ENCODE measurements at places on chromosomes 11 and 22.

GRCh38 chr11:64660706-64661105 is 62.3 kb downstream of the NRXN2 start:
- DNase-seq: no peak

DNA sequence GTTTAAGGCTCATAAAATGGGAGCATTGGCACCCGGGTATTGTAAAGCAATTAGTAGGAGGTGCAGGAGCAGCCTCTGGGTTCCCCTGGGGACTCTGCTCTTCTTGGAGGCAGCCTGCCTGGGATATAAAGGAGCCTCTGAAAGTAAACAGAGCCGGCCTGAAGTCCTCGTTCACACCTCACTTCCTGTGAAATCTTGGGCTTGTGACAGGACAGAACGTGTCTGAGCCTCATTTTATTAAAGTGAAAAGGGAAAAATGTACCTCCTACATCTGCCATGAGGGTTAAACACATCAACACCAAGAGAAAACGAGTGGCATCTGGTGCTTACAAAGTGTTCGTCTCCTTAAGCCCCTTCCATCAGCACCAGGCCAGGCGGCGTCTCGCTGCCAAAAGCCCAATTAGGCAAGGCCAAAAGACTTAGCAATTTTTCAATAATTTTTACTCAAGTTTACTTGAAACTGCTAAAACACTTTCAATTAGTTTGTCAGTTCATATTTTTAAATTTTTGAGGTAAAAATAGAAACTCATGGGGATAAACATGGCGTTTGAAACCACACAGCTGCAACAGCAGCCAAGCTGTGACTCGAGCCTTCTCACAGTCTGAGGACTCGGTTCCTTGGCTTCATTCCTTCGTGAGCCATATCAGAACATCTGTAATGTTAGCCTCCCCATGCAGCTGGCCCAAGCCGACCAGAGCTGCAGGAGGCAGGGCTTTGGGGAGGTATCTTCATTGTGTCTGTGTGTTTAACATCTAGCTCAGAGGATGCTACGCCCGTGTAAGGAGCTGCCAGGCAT is 33.6 kb downstream of the MAP6 start:
- DNase-seq: no peak

GRCh38 chr11:11280826-11281225 is 72.2 kb downstream of the CSNK2A3 start:
- DNase-seq: no peak

GRCh38 chr11:114783805-114784204 is 105.5 kb downstream of the NXPE2 start:
- DNase-seq: no peak

GRCh38 chr22:36069368-36069767 is 40.7 kb upstream of the RBFOX2 start:
- no peak for DNase-seq

DNA sequence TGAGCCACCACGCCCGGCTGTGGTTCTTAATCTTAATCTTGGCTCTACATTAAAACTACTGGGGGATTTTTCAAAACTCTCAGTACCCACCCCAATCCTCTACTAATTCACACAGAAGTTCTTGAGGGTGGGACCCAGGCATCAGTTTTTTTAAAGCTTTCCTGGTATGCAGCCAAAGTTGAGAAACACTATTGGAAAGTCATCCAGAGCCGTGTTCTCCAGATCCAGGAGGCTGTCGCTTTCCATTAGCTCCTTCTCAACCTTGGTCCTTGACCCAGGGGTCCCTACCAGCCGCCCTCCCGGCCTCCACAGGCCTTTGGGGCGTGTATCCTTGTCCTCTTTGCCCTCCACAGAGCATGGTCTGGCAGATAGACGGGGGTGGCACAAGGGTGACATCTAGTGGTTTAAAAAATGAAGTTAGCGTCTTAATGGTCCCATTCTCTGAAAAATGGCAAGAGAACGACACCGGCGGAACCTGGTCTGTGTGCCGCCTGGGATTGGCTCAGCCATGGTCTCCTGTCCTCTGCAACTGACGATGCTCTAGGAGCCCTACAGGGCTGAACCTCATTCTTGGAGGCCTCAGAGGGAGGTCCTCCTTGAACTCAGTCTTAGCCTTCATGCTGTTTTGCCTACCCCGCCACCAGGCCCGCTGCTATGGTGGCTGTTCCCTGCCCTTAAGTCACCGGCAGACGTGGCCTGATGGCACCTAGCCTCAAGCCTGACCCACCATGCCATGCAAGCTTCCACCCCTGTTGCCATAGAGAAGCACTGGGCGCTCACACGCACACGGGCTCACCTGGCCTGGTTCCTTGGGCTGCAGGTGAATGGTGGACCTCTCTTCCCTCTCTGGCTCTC is 152.0 kb upstream of the SYN3 start:
- DNase-seq: no peak

GRCh38 chr11:95912902-95913560 is 10.9 kb downstream of the MTMR2 start:
- no peak for DNase-seq

DNA sequence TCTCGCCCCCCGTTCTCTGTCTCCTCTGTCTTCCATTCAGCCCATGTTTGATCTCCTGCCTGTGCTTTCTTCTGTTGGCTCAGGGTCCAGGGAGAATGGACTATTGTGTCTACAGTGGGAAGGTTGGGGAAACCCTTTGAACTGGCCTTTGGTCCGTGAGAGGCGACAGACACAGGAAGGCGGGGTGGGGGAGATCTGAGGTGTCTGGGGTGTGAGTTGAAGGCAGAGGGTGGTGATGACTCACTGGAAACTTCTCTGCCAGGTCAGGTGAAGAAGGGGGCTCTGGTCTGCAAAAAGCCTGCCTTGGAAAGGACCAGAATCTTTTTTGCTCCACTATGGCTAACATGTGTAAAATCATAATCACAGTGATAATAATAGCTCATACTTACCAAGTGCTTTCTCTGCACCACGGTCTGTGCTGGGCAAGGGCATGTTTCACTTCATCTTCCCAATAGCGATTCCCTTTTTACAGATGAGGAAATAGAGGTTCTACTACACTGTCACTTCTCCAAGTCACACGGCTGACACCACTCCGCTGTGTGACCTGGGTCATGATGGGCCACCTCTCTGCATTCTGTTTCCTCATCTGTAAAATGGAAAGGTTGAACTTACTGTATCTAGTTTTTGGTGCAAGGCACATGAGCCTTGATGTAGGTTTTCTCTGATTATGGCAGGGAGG is 99.8 kb upstream of the ALX4 start:
- no peak for DNase-seq

- no peak for DNase-seq
Observed at GRCh38 chr11:15896026-15896425, 460.3 kb downstream of the SOX6 start.

DNA sequence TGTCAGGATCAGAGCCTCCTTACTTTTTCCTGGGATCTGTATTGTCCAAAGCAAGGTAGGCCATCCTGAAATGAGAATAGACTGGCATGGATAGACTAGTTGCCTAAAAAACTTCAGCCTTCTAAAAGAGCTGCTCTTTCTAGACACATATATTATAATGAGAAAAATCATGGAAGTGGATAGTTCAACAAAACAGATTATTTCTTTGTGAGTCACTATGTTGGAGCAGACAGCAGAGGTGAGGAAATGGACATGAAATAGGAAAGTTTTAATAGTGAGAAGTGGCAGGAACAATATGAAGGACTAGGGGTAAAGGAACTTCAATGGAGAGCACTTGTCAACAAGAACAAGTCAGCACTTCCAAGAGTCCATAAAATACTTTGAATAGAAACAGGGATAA is 101.9 kb upstream of the ANO3 start:
- no peak for DNase-seq

DNA sequence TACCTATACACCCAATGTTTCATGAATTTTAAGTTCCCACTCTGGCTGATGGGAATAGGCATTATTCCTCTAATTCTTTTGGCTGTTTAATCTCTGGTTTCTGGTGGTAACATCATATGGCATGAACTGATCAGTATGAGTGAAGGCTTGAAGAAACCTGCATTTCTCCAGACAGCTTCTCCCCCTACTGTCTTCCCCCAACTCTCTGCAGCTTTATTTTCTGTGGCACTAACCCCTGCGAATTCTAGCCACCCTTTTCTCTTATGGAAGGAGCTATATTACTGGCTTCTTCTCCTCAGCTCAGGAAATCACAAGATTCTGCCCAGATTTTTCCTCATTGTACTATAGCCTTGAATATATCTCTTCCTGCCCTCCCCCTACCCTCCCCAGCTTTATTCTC is 57.1 kb downstream of the CASP12 start:
- DNase-seq: no peak

GRCh38 chr22:30444632-30445437 is 19.3 kb downstream of the MTFP1 start:
- no peak for DNase-seq

DNA sequence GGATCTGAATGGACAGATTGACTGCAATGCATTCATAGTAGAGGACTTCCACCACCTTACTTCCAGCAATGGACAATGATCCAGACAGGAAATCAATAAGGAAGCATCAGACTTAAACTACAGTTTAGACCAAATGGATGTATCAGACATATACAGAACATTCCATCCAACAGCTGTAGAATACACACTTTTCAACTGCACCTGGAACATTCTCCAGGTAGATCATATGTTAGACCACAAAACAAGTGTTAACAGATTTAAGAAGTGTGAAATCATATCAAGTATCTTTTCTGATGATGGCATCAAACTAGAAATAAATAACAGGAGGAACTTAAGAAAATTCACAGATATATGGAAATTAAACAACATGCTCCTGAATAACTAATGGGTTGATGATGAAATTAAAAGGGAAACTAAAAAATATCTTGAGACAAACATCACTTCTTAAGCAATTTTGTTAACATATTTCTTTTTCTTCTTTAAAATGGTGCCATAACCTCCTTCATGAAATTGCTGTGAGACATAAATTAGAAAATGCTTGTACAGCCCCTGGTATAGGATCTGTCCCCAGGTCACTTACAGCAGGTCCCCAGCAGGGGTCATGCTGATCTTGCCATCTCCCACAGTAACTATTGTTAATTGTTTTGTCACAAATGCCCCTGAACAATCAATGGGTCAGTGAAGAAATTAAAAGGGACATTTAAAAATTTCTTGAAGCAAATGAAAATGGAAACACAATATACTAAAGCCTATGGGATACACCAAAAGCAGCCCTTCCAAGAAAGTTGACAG is 100.0 kb upstream of the OR4B1 start:
- no peak for DNase-seq

GRCh38 chr11:9214765-9215164 is 50.4 kb downstream of the DENND5A start:
- DNase-seq: no peak
